CD8-positive, alpha-beta memory T cell (primary cell): ENCODE measurements at places on chromosomes 3 and 15. TPM values are rescaled to one million over a fixed set of nuclear protein-coding genes. Genes with fewer than 3 reads are reported as not detected.

Gene C3orf22
- total RNA-seq: not detected

Gene DLEC1
- 1.3 TPM for total RNA-seq

Gene TRPM1
- not detected for total RNA-seq

Gene ROBO1
- total RNA-seq: 0.55 TPM

Gene GPR160
- total RNA-seq: 2.9 TPM

Gene EPHA6
- total RNA-seq: not detected

Gene PDCD6IP
- 163 TPM for total RNA-seq

Gene RPUSD3
- 74.3 TPM for total RNA-seq
